Left lung (tissue), 14 donors: ENCODE measurements at places on chromosomes 6 and 20. TPM values are rescaled to one million over a fixed set of nuclear protein-coding genes. Genes with fewer than 3 reads are reported as not detected.

TMEM244 gene
- not detected for polyA plus RNA-seq

DUSP15 gene
- polyA plus RNA-seq: 9.2 TPM

- H3K4me1 ChIP-seq: no peaks in the 10 kb centered on the region
- peaks cover 7% of the 10 kb centered on the region for H3K27me3 ChIP-seq
- H3K4me3 ChIP-seq: no peak overlapping the region
- no peak for DNase-seq
- no peaks in the 10 kb centered on the region for H3K36me3 ChIP-seq
Measured at GRCh38 chr6:46749731-46750130, 3.0 kb downstream of the ANKRD66 start.

GRCh38 chr6:125193208-125193607 lies 39.6 kb downstream of the TPD52L1 start:
- no peak for DNase-seq
- no peaks in the 10 kb centered on the region for H3K36me3 ChIP-seq
- no peaks in the 10 kb centered on the region for H3K4me1 ChIP-seq
- H3K27me3 ChIP-seq: no peaks in the 10 kb centered on the region

DNA sequence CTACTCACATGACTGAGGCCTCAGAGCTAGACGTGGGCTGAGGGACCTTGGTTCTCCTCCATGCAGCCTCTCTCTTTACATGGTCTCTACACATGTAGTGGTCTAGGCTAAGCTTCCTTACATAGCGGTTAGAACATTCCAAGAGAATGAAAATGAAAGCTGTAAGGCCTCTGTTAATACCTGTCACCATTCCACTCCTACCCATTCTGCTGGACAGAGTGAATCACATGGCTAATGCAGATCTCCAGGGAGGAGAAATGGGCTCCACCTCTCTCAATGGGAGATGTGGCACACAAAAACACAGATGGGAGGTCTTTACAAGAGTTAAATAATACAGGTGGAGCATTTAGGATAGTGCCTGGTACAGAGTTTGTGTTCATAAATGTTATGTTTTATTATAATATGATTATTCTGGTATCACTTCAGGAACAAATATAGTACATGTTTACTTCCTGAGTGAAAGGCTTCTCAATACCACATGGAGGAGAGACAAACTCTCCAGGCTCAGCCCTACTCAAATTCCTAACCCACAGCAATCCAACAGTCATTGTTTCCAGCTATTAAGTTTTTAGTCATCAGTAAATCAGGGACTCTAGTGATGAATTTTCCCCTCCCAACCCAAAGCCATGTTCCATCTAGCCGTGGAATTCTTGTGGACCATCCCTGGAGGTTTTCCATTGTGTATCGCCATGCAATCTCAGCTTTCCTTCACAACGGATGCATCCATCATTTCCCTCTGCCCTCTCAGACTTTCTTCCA lies 57.9 kb downstream of the ISM1 start:
- no peak overlapping the region for H3K27ac ChIP-seq
- no peaks in the 10 kb centered on the region for H3K36me3 ChIP-seq
- H3K27me3 ChIP-seq: no peaks in the 10 kb centered on the region
- no peaks in the 10 kb centered on the region for H3K4me1 ChIP-seq
